Smooth muscle cell of bladder (primary cell): ENCODE measurements at places on chromosomes 2 and 18. TPM values are rescaled to one million over a fixed set of nuclear protein-coding genes. Genes with fewer than 3 reads are reported as not detected.

The CD302 gene
- 6.1 and 8.0 TPM in 2 replicates for total RNA-seq

The MYCN gene
- not detected in 2 replicates for total RNA-seq

The MPPE1 gene
- 34.0 and 38.2 TPM in 2 replicates for total RNA-seq

The SAG gene
- not detected in 2 replicates for total RNA-seq

The CFAP65 gene
- total RNA-seq: not detected in 2 replicates

The BCL11A gene
- 0.14 TPM in 1 of 2 replicates, not detected in the other for total RNA-seq

The ASXL3 gene
- total RNA-seq: 0.43 and 0.46 TPM in 2 replicates

The SLC8A1 gene
- total RNA-seq: 13.1 and 19.8 TPM in 2 replicates

The ANKRD30B gene
- under 0.01 and 0.09 TPM in 2 replicates for total RNA-seq

The ASB18 gene
- total RNA-seq: not detected in 2 replicates

The CFC1 gene
- not detected in 2 replicates for total RNA-seq

The LYPD6 gene
- total RNA-seq: 0.18 and 0.57 TPM in 2 replicates

The PSTPIP2 gene
- total RNA-seq: 5.5 and 5.7 TPM in 2 replicates

The EVA1A gene
- total RNA-seq: 13.2 and 13.4 TPM in 2 replicates

The IL18R1 gene
- total RNA-seq: 0.85 and 1.5 TPM in 2 replicates

The CPS1 gene
- total RNA-seq: 15.5 and 18.4 TPM in 2 replicates

The RHOB gene
- total RNA-seq: 130 and 143 TPM in 2 replicates

The ADRA2B gene
- total RNA-seq: 0.09 TPM in 1 of 2 replicates, not detected in the other

The KHK gene
- total RNA-seq: 0.43 and 0.55 TPM in 2 replicates

The NDC80 gene
- 2.7 and 2.8 TPM in 2 replicates for total RNA-seq

The MROH2A gene
- under 0.01 and 0.14 TPM in 2 replicates for total RNA-seq

The FAM237A gene
- total RNA-seq: not detected in 2 replicates

The MALL gene
- 2.6 and 11.3 TPM in 2 replicates for total RNA-seq

The ERBB4 gene
- total RNA-seq: under 0.01 TPM in 1 of 2 replicates, not detected in the other

The ZNF804A gene
- total RNA-seq: 2.0 and 2.6 TPM in 2 replicates

The MEIS1 gene
- 155 and 304 TPM in 2 replicates for total RNA-seq

The AKAIN1 gene
- not detected in 2 replicates for total RNA-seq

The AGBL5 gene
- total RNA-seq: 20.9 and 25.4 TPM in 2 replicates

The KCNS3 gene
- 0.43 and 3.0 TPM in 2 replicates for total RNA-seq

The PLA2R1 gene
- total RNA-seq: 7.5 and 10.0 TPM in 2 replicates

The RAD51AP2 gene
- total RNA-seq: not detected in 2 replicates

The UGT1A1 gene
- total RNA-seq: not detected in 2 replicates
